NCI-H187 treated with DMSO at 0.1 percent for 48 hours (cell line): ENCODE measurements at places on chromosomes 12 and 14.

GRCh38 chr12:129966146-129966995 lies 62.5 kb upstream of the TMEM132D start:
- DNase-seq = no peak

- no peak for DNase-seq
These were observed 84.6 kb downstream of the SETD3 start for GRCh38 chr14:99395909-99396530.

- DNase-seq = no peak
These were observed 44.1 kb upstream of the DYNC1H1 start for GRCh38 chr14:101920271-101920670.

DNA sequence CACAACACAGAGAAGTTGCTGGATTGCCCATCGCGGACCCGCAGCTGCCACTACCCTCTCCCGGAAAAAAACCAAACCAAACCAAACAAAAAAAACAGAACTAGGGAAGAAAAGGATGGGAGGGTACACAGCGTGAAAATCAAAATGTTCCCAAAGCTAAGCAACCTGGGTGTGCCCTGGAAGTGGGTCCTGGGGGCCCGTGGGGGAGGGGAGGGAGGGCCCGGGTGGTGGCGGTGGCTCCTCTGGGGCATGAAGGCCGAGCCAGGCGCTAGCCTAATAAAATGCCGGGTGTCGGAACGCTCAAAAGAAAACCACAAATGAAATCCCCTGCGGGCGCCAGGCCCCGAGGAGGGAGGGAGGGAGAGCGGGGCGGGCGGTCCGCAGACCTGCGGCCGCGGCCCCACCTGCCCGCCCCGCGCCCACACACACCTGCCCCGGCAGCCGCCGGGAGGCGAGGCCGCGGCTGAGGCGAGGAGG lies 787 bp downstream of the HECTD4 start:
- no peak for DNase-seq

DNA sequence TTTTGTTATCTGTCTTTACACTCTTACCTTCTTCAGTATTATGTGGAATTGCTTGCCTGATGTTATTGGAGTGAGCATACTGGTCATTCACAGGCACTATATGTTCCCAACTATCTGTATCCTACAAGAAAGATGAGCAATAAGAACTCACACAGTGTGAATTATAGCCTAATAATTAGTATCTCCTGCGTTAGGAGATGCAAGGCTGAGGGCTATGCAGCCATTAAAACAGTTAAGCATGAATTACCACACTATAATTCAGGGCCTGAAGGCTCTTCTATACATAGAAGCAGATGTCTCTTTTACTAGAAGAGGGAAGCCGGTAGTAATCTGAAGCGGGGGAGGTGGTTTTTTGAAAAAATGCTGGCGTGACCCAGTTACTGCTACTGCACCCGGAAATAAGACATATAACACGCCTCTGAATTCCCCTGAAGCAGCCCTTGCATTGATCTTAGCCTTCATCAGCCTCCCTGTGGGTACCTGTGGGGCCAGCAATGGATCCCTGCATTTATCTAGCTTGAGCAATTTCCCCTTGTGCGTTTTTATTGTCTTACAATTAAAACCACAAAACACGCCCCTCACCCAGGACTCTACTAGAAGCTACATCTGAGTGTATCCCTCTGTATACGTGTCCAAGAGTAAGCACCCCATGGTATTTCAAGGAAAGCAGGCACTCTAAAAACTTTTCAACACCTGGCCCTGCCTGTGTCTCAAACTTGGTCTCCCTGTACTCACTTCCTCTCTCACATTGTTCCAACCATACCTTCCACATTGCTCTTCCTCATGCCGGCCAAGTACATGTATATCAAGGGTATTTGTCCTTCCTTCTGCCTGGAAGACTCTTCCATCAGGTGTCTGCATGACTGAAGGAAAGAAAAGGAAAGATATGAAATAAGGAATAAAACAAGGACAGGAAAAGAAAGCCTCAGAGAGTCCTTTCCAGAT lies 210.9 kb upstream of the ARID2 start:
- DNase-seq = no peak

DNA sequence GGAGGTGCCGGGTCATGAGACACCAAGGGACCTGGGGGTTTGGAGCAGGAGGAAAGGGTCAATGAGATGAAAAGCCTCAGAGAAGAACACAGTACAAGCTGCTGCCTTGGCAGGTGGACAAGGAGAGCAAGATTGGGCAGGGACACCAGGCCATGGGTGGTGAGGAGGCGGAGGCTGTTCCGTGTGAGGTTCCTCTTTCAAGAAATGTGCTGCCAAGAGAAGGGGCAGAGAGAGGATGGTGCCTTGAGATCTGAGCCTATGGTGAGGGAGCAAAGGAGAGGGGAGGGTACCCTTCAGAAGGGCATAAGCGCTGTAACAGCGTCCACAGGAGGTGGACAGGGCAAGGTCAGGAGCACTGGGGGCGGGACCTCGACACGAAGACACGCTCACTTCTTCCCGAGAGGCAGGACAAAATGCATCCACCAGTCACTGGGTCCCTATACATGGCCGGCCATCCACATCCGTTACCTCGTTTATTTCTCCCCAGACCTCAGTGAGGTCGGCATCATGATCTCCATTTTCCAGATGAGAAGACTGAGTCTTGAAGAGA lies 100.2 kb downstream of the B4GALNT3 start:
- no peak for DNase-seq

- DNase-seq = no peak
These were observed 675.6 kb upstream of the MDGA2 start for GRCh38 chr14:48350971-48351370.

GRCh38 chr12:19647806-19648556 lies 208.7 kb downstream of the AEBP2 start:
- no peak for DNase-seq

- no peak for DNase-seq
These were observed 50.6 kb downstream of the DUSP16 start for GRCh38 chr12:12511895-12512711.

- DNase-seq = no peak
These were observed 51.8 kb downstream of the GLT1D1 start for GRCh38 chr12:128905003-128905544.

- no peak for DNase-seq
These were observed 21.8 kb upstream of the RAB35 start for GRCh38 chr12:120138366-120138765.

DNA sequence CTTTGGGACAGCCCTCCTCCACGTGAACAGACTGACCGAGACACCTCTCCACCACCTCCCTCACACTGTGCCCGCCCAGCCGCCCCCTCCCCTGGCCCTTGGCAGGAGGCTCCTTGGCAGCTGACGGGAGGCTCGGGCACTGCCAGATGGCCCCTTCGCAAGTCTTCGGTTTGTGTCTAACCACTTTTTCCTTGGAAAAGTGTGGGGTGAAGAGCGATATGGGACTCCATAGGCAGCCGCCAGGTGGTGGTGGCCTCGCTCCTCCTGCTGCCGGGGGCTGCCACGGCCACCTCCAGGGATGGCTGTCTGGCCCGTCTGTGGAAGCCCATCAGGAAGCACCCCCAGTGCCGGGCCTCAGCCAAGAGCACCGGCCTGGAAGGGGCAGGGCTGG lies 58.7 kb downstream of the LRCOL1 start:
- DNase-seq = no peak

GRCh38 chr12:88658009-88658408 lies 77.7 kb upstream of the KITLG start:
- DNase-seq = no peak

GRCh38 chr14:94394025-94394493 lies 5.7 kb upstream of the SERPINA1 start:
- no peak for DNase-seq

DNA sequence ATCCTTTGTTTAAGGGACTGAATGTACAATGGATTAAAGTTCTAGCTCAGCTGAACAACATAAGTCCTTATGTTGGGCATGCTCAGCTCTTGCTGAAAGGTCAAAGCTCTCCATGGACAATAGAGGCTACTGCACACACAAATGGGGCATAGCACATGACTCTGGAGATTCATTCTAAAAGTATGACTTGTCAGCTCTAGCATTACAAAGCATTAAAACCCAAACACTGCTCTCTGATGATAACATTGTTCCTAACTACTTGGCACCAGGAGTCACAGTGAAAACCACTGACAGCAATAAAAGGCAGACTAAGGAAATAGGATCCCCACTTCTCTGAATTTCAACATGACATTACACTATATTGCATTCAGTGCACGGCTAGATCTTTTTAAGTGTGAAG lies 21.9 kb upstream of the FSCB start:
- DNase-seq = no peak

DNA sequence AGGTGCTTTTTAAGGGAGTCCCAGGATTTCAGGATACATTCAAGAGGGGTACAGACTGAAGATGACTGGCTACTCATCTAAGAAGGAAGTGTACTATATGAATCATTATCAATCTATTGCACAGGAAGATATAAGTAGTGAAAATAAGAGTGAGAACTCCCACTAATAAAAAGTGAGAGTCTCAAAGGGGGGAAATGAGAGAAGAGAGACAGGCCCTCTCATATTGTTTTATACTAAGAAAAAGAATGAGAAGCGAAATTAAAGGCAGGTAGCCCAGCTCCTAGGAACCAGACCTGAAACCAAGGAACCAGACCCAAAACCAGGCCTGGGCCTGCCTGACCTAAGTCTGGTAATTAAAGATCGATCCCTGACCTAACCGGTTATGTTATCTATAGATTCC lies 54.6 kb downstream of the TESPA1 start:
- no peak for DNase-seq

DNA sequence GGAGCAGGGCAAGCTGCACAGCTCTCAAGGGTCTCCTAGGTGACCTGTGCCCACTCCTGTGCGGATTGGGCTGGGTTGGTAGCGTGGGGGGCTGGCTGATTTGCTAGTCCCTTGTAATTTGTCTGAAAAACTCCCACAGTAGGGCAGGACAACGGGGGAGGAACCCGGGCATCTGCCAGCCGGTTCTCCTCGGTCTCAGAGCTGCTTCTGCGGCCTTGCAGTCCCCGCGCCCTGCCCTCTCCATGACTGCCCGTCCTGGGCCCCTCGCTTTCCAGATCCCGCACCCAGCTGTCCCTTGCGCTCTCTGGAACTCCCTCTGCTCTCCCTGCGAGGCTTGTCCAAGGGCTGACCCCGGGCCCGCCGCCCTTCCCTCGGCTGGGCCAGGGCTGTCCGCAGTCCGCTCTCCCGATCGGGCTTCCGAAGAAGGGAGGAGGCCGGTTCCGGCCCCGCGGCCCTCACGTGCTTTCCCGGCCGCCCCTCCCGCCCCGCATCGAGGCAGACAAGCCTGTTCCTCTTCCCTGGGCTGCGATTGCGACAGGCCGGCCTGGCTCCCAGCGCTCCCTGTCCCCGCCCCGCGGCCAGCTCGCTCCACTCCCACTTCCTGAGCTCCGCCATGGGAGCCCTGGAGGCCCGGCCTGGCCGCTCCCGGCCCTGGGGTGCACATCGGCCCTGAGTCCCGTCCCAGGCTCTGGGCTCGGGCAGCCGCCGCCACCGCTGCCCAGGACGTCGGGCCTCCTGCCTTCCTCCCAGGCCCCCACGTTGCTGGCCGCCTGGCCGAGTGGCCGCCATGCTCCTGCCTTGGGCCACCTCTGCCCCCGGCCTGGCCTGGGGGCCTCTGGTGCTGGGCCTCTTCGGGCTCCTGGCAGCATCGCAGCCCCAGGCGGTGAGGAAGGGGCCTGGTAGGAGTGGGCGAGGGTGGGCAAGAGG lies at the start of gene LTBR:
Gene LTBR (plus strand): TSS at position 591 of the 927 bp plus-strand sequence. CDS start 197 bp downstream, at position 788.
- no peak for DNase-seq

DNA sequence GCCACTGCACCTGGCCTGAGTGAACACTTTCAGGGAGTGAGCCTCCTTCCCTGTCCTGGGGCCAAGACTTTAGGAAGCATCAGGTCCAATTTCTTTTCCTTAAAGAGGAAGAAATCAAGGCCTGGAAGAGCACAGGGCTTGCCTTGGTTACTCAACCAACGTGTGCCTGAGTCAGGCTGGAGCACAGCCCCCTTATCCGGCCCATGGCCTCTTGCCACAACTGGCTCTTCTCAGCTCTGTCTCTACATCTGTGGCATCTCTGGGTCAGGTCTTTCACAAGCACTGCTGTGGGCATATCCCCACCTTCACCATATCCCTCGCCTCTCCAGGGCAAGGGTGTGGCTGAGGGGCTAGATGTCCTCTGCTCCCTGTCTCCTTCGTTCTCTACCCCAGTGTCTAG lies 6.8 kb downstream of the MYH6 start:
- no peak for DNase-seq

GRCh38 chr12:106140223-106140986 lies 1.7 kb upstream of the NUAK1 start:
- DNase-seq = no peak

DNA sequence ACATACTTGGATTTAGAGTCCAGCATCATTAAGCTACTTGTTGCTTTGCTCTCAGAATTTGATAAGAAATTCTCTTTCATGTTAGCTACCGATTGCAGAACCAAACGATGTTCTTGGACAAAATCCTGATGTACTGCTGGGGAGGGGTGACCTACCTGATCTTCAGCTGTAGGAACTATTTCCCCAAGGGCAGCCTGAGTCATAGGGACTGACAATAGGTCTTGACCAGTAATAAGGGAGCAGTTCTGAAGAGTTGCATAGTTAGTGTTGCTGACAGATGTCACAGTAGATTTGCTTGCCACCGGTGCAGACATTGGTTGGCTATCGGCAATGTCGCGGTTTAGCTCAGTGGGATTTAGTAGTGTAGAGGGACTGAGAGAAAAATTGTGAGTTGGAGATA lies 10.6 kb downstream of the SIX4 start:
- DNase-seq = no peak

DNA sequence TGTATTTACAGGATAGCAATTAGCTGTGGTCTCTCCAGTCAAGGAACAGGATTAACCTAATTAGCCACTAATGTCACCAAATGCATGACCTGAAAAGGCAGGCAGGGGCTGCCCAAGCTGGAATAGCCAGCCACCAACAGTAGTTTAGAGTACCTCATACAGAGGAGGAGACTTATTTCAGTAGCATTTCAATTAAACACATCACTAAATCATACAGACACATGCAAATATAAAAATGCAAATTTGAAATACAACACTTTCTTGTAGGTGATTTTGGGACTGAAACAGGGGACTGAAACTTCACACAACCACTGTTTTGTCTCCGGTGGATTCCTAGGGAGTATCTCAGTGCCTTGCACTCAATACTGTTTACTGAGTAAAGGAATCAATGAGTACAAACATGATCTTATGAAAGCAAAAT lies 636 bp upstream of the IFNG-AS1 start:
- DNase-seq = no peak

GRCh38 chr12:72368298-72368697 lies 96.1 kb downstream of the TRHDE start:
- DNase-seq = no peak

DNA sequence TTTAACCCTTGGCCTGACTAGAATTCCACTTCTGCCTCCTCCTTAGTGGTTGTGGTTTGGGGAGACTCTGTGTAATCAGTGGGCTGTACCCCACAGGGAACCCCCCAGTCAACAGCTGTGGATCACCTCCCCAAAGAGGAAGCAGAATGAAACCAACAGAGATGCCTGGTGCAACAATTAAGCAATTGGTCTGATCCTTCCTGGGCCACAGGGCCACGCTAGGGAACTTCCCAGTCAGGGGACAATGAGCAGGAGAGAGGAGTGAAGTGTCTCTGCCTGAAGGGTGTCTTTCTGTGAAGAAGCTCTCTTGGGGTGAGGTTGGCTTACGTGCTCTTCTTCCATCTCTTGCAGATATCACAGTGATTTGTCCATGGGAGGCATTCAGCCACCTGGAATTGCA lies 8.2 kb downstream of the PDE6H start:
- DNase-seq = no peak
